Activated naive CD8-positive, alpha-beta T cell treated with anti-CD3 and anti-CD28 coated beads, Interleukin-2, amount 10 ng/mL, durations not matched to agents 7 days and 5 days (primary cell): ENCODE measurements at places on chromosomes 13 and 19. TPM values are rescaled to one million over a fixed set of nuclear protein-coding genes. Genes with fewer than 3 reads are reported as not detected.

DNA sequence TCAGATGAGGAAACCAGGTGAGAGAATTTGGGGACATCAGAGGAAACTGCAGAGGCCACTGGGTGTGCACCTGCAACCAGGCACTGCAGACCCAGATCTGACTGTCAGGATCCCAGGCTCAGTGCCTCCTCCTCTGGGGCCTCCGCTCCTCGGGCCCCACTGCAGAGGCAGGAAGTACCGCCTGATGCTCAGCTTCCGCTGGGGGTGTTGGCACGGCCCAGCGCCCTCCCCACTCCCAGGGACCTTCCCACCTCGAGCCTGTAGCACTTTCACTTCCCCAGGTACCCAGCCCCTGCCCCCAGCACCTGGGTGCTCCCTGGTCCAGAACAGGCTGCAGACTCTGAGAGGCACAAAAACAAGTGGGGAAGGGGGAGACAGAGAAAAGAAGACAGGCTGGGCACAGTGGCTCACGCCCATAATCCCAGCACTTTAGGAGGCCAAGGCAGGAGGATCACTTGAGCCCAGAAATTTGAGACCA is 1.4 kb upstream of the CD37 start:
- peaks cover 29% of the 10 kb centered on the region for H3K36me3 ChIP-seq
- peak; percentile 76 for DNase-seq

DNA sequence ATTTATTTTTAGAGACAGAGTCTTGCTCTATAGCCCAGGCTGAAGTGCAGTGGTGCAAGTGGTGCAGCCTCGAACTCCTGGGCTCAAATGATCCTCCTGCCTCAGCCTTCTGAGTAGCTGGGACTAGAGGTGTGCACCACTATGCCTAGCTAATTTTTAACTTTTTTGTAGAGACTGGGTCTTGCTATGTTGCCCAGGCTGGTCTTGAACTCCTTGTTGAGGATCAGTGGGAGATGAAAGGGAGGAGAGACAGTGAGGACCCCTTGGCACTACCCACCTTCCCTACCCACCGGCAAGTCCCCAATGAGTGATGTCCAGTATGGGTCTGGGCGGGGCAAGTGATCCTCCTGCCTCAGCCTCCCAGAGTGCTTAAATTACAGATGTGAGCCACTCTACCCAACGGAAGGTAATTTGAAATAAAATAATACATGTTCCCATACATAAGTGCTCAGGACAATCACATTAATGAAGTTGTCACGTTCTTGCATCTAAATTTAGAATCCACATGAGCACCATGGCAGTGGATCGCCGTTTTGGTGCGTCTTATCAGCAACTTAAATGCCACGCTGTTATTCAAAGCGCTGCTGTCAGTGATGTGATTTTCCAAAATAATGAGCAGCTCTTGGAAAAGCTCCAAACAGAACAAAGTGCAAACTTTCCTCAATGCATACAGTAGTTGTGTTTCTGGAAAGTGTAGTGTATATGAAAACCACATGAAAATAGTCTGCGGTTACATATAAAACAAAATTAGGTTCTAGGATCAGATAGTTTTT is 5.9 kb upstream of the ARL11 start:
- no peak overlapping the region for H3K27ac ChIP-seq
- H3K27me3 ChIP-seq = peaks cover 4% of the 10 kb centered on the region
- H3K4me3 ChIP-seq = no peak overlapping the region
- peaks cover 2% of the 10 kb centered on the region for H3K4me1 ChIP-seq
- DNase-seq = no peak

- DNase-seq = no peak
- no peak overlapping the region for H3K4me3 ChIP-seq
- H3K36me3 ChIP-seq = no peaks in the 10 kb centered on the region
- peaks cover 2% of the 10 kb centered on the region for H3K27me3 ChIP-seq
Observed at GRCh38 chr13:101846249-101846648, 393.8 kb downstream of the ITGBL1 start.

DNA sequence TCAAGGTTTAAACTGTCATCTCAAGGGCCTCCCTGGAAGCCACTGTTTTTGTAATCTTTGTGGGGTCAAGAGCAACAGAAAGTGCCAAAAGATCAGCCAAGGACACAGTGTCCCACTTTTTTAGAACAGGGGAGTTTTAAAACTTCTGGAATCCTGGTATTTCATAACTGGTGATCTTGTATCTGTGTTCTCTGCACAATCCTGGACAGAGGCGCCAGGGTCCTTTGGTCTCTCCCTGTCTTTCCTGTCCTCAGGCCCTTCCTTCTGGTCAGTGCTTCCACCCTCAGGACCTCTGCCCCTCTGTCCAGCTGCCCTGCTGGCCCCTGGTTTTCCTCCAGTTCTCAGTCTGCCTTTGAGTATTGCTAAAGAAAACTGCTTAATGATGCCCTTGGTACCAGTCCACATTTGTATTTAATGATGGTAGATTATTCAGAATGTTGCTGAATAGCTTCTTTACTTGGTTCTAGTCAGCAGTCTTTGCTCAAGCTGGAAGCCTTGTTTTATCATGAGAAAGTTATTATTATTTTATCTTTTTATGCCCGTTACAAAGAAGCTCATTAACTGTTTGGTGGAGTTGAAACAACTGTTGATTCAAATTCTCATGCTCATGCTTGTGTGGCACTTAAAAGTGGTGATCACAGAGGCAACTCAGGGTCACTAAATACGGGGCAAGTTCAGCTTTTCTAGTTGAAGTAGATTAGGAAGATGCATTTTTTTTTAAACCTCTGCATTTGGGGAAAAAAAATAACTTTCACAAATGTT is 47.5 kb downstream of the WASF3 start:
- H3K27ac ChIP-seq = no peak overlapping the region
- no peaks in the 10 kb centered on the region for H3K36me3 ChIP-seq

DNA sequence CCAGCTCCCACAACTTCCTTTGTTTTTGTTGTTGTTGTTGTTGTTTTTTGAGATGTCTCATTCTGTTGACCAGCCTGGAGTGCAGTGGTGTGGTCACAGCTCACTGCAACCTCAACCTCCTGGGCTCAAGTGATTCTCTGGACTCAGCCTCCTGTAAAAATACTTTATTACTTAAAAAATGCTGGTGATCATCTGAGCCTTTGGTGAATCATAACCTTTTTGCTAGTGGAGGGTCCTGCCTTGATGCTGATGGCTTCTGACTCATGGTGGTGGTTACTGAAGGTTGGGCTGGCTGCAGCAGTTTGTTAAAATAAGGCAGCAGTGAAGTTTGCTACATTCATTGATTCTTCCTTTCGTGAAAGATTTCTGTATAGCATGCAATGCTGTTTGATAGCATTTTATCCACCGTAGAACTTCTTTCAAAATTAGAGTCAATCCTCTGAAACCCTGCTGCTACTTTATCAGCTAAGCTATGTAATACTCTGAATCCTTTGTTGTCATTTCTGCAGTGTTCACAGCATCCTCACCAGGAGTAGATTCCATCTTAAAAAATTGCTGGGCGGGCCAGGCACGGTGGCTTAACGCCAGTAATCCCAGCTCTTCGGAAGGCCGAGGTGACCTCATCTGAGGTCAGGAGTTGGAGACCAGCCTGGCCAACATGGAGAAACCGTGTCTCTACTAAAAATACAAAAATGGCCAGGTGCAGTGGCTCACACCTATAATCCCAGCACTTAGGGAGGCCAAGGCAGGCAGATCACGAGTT is 18.0 kb downstream of the ARHGAP35 start:
- no peak overlapping the region for H3K27ac ChIP-seq
- no peak for DNase-seq
- no peak overlapping the region for H3K4me3 ChIP-seq
- H3K4me1 ChIP-seq = peaks cover 1% of the 10 kb centered on the region

Gene ATP7B
- total RNA-seq = 0.64 TPM

- no peak for DNase-seq
- no peaks in the 10 kb centered on the region for H3K4me1 ChIP-seq
Observed at GRCh38 chr13:106445996-106446395, 89.5 kb downstream of the EFNB2 start.

- H3K27ac ChIP-seq = no peak overlapping the region
- no peak overlapping the region for H3K4me3 ChIP-seq
- peaks cover 7% of the 10 kb centered on the region for H3K4me1 ChIP-seq
- no peak for DNase-seq
- no peaks in the 10 kb centered on the region for H3K27me3 ChIP-seq
- H3K36me3 ChIP-seq = peaks cover 4% of the 10 kb centered on the region
Observed at GRCh38 chr13:49100637-49101570, 119.2 kb upstream of the MLNR start.

- no peaks in the 10 kb centered on the region for H3K27me3 ChIP-seq
- peak overlapping the region; percentile 91 for H3K4me3 ChIP-seq
- H3K27ac ChIP-seq = peak overlapping the region; percentile 93
Observed at GRCh38 chr13:24250376-24251057, 58.9 kb upstream of the C1QTNF9 start.

- H3K27me3 ChIP-seq = peaks cover 14% of the 10 kb centered on the region
- peaks cover 4% of the 10 kb centered on the region for H3K4me1 ChIP-seq
- no peak overlapping the region for H3K4me3 ChIP-seq
- no peaks in the 10 kb centered on the region for H3K36me3 ChIP-seq
- no peak for DNase-seq
Observed at GRCh38 chr19:7699417-7700401, 2.2 kb downstream of the FCER2 start.

GRCh38 chr19:56760842-56761241 is 79.7 kb downstream of the PEG3 start:
- H3K27ac ChIP-seq = no peak overlapping the region
- no peaks in the 10 kb centered on the region for H3K27me3 ChIP-seq
- DNase-seq = no peak
- H3K4me1 ChIP-seq = peaks cover 5% of the 10 kb centered on the region
- peaks cover 7% of the 10 kb centered on the region for H3K36me3 ChIP-seq

Gene ELAVL3
- total RNA-seq = not detected

- peak overlapping the region; percentile 89 for H3K4me3 ChIP-seq
- H3K27ac ChIP-seq = peak overlapping the region; percentile 90
- no peaks in the 10 kb centered on the region for H3K27me3 ChIP-seq
- no peak for DNase-seq
Observed at GRCh38 chr13:102598061-102598460, 1.3 kb downstream of the TPP2 start.

DNA sequence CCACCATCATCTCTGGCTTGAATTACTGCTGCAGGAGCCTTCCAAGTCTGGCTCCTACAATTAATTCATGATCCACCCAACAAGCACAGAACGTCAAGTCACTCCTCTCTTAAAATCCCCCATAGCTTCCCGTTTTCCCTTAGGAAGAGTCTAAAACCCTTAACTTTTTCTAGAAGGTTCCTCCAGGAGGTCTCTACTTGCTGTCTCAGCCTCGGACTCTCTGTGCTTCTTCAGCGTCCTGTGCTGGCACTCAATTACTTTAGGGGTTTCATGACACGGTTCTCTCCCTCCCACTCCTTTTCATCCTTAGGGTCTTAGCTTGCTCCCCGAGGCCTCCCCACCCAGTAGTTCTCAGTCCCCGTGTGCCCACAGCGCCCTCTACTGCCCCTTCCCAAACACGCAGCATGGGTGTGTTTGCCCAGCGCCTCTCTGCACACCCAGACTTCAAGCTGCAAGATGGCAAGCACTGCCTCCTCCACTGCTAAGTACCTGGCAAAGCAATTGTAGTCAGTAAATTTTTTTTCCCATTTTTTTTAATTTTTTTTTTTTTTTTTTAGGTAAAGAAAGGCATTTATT is 25.8 kb upstream of the MAP3K10 start:
- H3K36me3 ChIP-seq = no peaks in the 10 kb centered on the region
- no peaks in the 10 kb centered on the region for H3K27me3 ChIP-seq
- no peak overlapping the region for H3K27ac ChIP-seq
- peak; percentile 80 for DNase-seq
- no peak overlapping the region for H3K4me3 ChIP-seq

DNA sequence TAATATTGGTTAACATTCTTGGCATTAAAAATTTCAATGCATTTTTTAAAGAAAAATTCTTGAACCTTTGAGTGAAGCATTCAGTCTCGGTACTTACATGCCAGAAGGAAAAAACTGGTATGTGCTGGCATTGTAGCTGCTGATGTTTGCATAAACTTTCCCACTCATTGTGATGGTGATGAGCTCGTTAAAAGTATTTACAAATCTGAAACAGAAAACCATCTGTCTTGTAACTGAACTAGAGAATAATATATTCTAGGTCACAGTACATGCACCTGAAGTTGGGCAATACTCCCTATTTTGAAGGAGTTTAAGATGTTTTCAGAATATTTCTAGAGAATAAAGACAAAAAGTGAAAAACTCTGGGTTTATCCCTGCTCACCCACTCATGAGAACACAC is 64.1 kb downstream of the SLC15A1 start:
- no peak for DNase-seq
- H3K4me1 ChIP-seq = no peaks in the 10 kb centered on the region
- peaks cover 6% of the 10 kb centered on the region for H3K27me3 ChIP-seq
